ENCODE measurements at places on chromosomes 4 and X.
A peak's percentile ranks its signal among the peaks of the same experiment; 100 is the strongest.

DNA sequence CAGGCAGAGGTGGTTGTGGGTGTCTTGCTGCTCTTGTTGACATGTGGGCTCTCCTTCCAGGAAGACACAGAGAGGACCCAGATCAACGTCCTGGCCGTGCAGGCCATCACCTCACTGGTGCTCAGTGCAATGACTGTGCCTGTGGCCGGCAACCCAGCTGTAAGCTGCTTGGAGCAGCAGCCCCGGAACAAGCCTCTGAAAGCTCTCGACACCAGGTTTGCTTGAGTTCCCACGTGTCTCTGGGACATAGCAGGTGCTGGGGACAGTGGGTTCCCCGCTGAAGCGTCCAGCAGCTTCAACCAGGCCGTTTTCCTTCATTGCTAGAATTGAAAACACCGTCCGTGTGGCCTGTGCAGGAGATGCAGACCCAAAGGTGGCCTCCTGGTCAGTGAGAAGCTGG is 25.6 kb upstream of the MSANTD1 start:
- no peak for DNase-seq

DNA sequence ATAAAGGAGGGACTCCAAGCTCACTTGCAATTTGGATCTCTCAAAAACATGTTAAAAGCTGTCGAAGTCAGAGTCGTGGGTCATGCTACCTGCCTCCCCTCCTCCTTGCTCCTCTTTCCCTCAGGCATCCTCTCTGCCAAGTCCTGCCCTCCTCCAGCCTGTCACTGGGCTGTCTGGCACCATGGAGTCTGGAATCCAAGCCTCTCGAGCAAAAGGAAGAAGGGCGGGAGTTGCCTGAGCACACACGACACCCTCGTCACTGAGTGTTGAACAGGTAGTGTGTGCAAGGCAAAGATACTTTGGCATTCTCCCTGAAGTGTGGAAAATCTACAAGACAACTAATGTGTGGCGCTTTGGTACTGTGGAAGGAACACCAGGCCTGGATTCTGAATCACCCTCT is 62.2 kb downstream of the HAUS3 start:
- DNase-seq = no peak

- no peak for DNase-seq
Observed at GRCh38 chr4:156790866-156791265, 180.7 kb downstream of the PDGFC start.

DNA sequence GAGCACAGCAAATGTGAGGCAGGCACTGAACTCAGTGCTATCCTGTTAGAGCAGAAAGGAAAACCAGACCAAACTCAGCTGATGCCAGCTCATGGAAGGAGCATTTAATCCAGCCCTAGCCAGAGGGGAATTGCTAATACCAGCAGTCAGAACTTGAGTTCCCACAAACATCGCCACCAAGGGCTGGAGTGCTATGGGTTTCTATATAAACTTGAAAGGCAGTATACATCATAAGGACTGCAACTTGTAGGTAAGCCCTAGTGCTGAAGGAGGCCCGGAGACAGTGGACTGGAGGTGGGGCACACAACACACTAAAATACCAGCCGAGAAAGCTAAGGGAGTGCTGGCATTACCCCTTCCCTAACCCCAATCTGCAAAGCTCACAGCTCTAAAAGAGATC is 440.2 kb downstream of the PRR32 start:
- no peak for DNase-seq

- no peak for DNase-seq
Observed at GRCh38 chr4:110915301-110915700, 292.4 kb upstream of the PITX2 start.

DNA sequence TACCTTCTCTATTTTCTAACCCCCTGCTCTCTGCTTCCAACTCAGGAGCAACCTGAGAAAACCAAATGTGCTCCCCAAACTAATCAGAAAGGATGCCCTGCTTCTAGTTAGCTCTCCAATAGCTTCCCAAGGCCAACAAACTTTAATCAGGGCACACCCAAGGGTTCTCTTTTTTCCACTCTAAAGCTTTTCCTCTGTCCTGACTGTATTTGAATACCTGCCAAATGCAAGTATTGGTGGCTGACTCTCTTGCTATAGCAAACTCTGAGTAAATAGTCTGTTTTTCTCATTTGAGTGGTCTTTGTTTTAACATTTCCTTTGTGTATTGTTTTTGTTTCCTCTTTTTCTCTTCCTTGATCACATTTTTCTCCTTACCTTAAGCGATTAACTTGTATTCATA is 52.5 kb downstream of the GBA3 start:
- no peak for DNase-seq

GRCh38 chr4:94605241-94605805 is 152.4 kb upstream of the BMPR1B start:
- no peak for DNase-seq

DNA sequence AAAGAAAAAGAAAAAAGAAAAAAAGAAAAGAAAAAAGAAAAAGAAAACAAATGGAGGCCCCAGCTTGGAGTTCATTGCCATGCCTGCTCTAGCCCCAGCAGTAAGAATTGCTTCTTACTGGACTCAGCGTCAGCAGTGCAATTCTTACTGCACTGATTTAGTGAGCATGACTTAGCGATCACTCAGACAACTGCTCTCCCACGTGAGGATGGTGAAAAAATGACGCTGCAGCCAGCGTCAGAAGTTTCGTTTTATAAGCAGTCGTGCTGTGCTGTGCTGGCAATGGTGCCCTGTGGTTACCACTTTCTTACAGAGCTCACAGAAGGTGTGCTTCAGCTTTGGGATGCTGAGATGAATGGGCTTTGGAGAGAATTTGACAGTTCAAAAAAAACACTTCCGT is 68.3 kb upstream of the DDX3X start:
- DNase-seq = peak; percentile 25

GRCh38 chr4:138308356-138308755 is 66.2 kb upstream of the SLC7A11 start:
- no peak for DNase-seq

DNA sequence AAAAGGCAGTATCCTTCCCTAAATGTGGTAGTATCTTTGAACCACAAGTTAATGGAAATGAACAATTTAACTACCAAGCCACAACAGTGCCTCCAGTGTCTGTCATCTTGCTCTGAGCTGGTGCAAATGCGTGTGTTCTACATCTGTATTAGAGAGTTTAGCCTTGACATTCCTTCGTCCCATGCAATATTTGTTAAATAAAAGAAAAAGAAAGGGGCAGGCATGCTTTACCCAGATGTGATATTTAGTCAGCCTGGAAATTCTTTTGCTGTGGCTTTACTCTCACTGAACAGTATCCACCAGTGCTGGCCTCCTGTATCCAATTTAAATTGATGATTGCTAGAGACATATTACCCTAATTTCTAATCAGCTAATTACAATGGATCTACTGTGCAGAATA is 310.5 kb downstream of the CFAP299 start:
- DNase-seq = no peak

- peak; percentile 50 for DNase-seq
Observed at GRCh38 chrX:135185795-135186443, 14.7 kb upstream of the CT55 start.

DNA sequence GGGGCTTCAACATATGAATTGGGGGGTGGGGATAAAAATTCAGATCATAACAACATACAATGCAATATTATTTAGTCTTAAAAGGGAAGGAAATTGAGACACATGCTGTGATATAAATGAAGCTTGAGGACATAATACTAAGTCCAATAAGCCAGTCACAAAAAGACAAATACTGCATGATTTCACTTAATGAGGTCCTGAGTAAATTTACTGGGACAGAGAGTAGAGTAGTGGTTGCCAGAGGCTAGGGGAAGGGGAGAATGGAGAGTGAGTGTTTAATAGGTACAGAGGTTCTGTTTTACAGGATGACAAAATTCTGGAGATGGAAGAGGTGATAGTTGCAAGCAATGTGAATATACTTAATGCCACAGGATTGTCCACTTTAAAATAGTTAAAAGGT is 89.2 kb upstream of the RAPGEF2 start:
- DNase-seq = no peak

DNA sequence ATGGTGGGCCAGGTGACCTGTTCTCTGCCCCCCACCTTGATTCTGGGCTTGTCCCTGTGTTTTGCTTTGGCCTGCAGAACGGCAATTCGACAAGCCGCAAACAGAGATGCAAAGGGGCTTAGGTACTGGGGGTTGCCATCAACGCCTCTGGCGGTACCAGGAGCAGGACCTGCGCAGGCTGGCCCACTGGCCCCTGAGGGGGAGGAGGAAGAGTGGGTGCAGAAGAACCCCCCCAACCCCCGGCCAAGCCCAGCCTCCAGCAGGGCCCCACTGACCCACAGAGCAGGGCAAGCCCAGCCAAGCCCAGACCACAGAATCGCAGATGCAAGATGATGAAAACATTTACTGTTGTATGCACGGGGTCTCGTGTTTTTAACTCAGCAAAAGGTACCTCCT is 89.4 kb downstream of the PPP2R2C start:
- DNase-seq = no peak

GRCh38 chr4:156956359-156956758 is 15.2 kb downstream of the PDGFC start:
- DNase-seq = no peak

- DNase-seq = no peak
Observed at GRCh38 chrX:23849241-23849640, 58.5 kb downstream of the APOO start.

DNA sequence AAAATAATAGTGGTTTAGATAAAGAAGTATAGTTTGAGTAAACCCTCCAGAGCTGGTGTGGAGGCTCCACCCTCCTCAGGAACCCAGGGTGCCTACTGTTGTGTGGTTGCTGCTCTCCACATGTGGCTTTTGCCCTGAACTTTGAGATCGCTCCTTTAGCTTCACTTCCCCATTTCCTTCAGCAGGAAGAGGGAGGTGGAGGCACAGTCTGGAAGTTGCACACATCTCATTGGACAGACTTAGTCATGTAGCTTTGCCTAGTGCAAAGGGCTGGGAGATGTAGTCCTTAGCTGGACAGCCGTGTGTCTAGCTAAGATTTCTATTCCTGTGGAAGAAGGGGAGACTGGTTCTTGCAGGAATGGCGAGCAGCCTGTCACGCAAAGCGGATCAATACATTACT is 37.9 kb downstream of the RGS12 start:
- DNase-seq = peak; percentile 19

DNA sequence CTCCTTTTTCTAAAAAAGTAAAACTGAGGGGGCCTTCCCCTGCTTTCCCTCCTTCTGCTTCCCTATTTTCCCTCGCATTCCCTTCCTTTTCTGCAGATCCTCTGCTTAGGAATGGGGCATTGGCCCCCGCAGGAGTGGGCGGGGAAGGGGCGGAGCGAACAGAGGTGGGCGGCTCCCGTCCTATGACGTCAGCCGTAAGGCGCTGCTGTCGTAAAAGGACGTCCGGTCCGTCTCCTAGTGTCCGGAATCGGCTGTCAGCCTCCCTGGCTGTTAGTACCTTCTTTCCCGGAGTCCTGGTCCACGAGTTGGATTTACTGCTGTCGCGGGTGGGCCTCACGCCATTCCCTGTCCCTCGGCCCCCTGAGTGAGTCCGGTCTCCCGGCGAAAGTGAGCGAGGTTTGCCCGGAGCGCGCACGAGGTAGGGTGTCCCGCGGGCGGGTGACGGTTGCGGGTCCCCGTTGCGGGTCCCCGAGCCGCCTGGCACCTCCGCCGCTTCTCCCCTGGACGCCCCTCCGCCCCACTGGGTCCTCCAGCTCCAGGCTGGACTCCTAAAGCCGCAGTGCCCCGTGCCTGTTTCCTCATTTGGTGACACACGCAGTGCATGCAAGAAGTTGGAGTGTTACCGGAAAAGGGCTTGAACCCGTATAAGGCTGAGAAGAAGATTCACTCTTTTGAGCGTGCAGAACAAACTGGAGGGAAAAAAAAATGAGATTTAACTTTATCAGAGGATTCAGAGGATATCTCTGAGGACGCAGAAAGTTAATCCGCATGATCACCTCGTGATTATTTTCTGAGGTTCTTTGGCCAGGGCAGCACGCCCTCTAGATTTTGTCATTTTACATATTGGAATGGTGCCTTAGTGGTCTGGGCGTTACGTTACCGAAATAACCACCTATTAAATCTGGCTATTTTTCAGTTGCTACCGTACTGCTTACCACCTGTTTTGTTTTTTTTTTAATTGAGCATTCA is at the start of gene ZNF330:
Gene ZNF330 (plus strand): TSS at position 205 of the 969 bp plus-strand sequence. CDS start 1,477 bp downstream, outside the sequence.
- DNase-seq = peak; percentile 90

DNA sequence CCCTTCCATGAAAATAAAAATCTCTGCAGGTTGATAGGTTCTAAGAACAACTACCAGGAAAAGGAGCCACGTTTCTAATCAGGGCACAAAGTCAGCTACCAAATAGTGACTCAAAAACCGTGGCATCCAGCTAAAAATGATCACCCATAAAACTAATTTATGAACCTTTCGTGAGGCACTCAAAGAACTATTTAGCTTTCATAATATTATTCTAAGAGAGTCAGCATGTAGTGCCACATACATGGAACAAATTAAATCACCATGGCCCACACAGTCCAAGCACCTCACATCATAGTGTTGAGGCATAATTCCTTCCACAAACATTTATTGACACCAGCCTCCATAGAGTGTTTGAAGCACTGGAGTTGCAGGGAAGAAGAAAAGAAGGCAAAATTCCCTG is 252.0 kb upstream of the PPARGC1A start:
- no peak for DNase-seq

- no peak for DNase-seq
Observed at GRCh38 chr4:17580969-17581368, 4.0 kb downstream of the LAP3 start.

DNA sequence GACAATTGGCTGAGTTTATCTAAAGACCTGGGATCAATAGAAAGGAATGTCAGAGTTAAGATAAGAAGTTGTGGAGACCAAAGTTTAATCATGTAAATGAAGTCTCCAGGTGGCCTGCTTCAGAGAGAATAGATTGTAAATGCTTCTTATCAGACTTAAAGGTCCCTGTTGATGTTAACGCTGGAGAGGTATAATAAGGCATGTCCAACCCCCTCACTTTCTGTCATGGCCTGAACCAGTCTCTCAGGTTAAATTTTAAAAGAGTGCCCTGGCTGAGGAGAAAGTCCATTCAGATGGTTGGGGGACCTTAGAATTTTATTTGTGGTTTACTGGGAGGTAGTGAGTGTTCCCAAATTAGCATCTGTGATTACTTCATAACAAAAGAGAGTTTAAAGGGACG is 86.7 kb downstream of the AKAP4 start:
- DNase-seq = no peak

GRCh38 chr4:102610476-102610875 is 109.3 kb downstream of the NFKB1 start:
- DNase-seq = no peak

DNA sequence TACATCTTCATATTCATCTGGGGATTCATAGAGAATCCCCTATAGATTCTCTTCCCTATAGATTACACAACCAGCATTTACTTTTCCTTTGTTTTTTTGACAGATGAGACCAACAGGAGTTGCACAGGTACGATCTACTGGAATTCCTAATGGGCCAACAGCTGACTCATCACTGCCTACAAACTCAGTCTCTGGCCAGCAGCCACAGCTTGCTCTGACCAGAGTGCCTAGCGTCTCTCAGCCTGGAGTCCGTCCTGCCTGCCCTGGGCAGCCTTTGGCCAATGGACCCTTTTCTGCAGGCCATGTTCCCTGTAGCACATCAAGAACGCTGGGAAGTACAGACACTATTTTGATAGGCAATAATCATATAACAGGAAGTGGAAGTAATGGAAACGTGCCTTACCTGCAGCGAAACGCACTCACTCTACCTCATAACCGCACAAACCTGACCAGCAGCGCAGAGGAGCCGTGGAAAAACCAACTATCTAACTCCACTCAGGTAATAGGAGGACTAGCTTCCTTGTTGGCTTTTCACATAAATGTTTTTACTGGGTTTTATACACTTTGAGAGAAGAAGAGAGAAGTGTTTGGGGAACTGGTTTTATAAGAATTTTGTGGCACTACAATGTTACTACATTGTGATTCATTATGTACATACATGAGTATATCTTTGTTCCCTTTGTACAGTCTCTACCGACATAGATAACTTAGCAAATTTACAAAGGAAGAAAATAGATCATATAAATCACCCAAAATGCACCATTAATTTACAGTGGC is 137.2 kb downstream of the DIPK2B start:
- DNase-seq = no peak

Data from pons (tissue), 1 donor.